ENCODE measurements at places on chromosomes 11 and 22.

GRCh38 chr22:26608129-26608528 lies 9.7 kb downstream of the CRYBB1 start:
- DNase-seq = no peak

DNA sequence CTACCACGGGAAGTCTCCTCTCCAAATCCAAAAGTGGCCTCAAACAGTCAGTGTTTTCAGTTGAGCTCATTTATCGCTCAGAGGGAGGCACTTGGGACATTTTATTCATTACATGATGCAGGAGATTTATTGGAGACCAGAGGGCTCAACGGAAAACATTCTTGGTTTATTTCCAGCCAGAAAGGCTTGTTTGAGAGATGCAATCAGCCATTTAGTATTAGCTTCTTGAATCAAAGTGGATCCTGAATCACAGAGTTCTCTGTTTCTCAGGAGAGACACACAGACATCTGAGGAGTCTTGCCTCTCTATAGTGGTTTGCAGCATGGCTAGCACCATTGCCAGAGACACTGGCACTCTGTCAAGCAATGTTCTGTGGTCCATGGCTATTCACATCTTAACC lies 31.5 kb downstream of the CD44 start:
- no peak for DNase-seq

DNA sequence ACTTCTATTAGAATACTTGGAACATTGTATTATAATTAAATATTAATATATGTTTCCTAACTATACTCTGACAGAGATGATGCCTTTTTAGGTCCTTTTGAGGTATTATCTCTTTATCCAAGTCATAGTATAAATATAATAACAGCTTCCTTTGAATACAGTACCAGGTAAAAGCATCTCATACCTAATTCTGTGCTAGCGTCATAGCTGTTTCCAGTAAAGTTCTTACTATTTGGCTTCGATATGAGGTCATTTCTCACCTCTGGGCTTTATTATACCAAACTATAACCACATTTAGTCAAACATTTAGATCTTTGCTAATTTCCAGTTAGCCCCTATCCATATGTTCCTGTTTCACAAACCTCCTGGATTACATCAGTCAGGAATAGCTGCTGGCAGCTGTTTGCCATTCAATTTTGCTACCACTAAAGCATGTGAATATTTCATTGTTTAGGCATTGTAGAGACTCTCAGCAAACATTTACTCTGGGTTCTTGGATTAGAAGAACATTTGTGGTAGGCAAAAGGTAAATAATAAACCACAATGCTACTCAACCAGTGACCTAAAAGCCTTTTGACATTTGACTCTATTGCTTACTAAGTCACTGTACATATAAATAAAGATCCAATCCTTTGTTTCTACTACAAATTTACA lies 255.1 kb downstream of the TTC28 start:
- no peak for DNase-seq

DNA sequence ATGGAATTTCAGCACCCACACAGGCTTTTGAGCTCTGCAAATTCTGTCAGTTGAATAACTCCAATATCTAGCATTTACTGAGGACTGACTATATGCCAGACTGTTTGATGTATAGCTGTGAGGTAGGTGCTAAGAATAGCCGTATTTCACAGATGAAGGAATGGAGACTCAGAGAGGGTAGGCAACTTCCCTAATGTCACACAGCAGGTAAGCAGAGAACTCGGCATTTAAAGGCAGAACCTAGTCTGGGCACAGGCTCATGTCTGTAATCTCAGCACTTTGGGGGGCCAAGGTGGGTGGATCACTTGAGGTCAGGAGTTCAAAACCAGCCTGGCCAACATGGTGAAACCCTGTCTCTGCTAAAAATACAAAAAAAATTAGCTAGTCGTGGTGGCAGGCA lies 184.1 kb downstream of the BCR start:
- DNase-seq = no peak

GRCh38 chr11:75911459-75911858 lies 96.4 kb downstream of the UVRAG start:
- DNase-seq = no peak

DNA sequence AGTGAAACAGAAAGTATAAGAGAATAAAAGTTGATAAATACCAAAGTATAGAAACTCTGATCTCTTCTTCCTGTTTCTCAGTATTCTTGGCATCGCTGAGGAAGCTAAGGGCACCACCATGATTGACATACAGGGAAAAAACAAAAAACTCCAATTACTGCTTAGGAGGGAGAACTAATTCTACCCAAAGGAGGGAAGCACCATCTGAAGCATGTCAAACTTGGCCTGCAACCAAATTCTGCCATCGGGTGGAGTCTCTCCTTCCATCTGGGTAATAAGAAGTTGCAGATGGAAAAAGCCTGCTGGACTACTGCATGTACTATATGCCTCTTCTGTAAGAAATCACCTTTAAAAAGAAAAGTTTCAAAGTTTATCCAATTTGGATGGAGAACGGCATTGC lies 30.5 kb upstream of the PPP2R1B start:
- DNase-seq = no peak

DNA sequence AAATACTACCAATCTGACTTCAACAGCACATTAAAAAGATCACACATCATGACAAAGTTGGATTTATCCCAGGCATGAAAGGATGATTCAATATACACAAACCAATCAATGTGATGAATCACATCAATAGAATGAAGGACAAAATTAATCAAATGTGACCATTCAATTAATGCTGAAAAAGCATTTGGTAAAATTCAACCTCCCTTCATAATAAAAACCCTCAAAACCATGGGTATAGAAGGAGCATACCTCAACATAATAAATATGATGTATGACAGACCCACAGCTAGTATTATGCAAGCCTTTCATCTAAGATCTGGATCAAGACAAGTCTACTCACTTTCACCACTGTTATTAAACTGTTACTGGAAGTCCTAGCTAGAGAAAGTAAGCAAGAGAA lies 921.7 kb upstream of the RAG2 start:
- DNase-seq = no peak

DNA sequence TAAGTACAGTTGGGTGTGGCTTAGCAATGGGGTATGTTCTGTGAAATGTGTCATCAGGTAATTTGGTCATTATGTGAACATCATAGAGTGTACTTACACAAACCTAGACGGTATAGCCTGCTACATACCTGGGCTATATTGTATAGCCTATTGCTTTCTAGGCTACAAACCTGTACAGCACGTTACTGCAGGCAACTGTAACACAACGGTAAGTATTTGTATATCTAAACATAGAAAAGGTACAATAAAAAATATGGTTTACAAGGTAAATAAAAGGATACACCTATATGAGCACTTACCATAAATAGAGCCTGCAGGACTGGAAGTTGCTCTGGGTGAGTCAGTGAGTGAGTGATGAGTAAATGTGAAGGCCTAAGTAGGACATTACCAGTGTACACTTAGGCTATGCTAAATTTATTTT lies 73.1 kb upstream of the GDPD4 start:
- DNase-seq = no peak

GRCh38 chr22:50325444-50326224 lies 1.2 kb downstream of the DENND6B start:
- DNase-seq = no peak

DNA sequence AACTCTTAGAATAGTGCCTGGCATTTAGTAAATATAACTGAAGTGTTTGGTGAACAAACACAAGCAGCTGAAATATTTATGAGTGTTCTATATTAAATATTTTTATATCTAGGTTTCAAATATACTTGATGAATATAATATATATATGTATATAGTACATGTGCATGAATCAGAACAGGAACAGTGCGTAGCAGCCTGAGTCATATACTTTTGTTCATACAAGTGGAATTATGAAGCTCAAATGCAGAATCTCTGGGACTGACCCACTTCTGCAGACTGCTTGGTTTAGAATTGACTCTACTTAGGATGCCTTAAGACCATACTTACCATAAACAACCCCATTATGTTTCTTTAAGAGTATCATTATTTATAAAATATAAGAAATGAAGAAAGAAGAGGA lies 997.8 kb upstream of the RAG2 start:
- no peak for DNase-seq
